ENCODE measurements at places on chromosomes 5 and 9.
A peak's percentile ranks its signal among the peaks of the same experiment; 100 is the strongest.

GRCh38 chr5:54388811-54389210 lies 66.7 kb upstream of the HSPB3 start:
- no peak for DNase-seq

DNA sequence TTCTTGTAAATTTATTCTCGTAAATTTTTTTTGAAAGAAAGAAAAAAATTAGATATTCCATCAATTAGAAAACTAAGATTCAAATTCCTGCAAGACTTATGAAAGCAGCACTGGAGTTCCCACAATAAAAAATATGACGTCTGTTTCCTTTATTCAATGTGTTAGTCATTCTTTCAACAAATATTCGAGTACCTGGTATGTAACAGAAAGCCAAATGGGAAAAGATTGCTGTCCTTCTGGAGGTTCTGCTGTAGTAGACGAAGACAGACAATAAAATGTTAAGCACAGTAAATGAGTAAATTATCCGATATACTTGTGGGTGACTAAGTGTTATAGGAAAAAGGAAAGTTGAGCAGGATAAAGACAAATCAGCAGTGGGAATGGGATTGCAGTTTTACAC lies 92.2 kb downstream of the ADAMTSL1 start:
- DNase-seq, result no peak

DNA sequence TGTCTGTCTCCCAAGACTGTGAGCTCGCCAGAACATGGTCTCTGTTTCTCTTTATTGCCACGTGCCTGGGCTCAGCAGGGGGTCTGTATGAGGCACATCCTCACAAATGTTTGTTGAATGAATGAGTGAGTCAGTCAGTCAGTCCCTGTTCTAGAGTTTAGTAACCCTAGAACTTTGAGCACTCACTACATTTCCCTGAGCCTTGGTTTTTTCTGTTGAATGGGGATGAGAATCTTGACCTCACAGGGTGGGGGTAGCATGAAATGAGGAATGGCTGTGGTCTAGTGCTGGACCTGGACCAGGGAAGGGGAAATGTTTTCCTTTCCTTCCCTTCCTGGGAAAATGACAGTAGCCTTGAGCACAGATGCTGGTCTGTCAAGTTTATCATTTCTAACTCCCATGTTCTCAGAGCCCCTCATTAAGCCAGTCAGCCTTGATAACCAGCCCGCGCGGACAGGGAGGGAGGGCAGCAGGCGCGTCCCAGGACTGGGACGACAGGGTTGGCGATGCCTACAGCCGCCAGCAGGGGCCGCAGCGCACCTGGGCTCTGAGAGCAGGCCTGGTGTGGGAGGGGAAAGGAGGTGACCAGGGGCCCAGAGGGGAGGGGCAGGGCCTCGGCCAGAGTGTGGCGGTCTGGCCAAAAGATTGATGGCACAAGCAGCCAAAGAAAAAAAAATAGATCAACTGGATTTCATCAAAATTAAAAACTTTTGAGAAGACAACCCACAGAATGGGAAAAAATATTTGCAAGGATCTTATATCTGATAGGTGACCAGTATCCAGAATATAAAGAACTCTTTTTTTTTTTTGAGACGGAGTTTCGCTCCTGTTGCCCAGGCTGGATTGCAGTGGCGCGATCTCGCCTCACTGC lies 24.1 kb upstream of the WNK2 start:
- DNase-seq, result peak; percentile 51

DNA sequence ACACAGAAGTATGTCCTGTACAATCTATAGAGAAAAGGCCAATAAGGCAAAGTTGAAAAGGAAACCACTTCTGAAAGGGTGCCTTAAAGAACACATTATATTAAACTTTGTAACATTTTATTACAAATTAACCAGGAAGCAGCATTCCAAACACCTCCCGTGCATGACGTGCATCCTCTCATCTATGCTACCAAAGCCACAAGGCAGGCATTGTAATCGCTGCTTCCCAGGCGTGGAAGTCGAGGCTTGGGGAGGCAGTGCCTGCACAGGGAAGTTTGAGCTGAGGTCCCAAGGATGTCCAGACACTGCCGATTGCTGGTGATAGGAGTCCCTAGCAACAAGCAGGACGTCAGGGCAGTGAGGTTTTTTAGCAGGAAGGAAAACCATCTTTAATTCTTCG lies 44.3 kb upstream of the BARHL1 start:
- DNase-seq, result no peak

DNA sequence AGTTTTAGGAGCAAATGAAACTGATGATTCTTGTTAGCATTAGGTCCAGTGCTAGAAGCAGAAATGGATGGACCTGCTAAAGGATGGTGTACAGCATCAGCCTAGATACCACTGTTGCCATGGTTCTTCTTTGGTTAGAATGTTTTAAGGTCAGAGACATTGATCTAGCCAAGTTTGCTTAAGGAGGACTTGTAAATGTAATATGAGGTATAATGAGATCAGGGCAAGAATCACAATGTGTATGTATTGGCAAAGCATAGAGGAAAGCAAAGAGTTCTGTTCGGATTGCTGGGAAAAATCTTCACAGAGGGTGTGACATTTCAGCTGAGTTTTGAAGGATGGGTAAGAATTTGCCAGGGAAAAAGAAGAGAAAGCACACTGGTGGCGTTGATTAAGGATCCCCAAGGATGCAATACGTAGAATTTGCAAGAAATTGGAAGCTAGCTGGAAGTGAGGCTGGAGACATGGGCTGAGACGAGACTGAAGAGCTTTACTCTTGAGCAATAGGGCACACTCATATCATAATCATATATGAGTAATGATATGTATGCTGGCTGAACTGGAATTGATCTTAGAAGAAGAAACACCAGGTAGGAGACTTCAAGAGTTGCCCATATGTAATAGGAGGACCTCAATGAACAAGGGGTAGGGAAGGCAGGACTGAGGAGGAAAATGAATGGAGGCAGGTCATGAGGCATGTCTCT lies 102.0 kb downstream of the ZNF462 start:
- DNase-seq, result no peak

GRCh38 chr5:11791792-11792191 lies 112.5 kb downstream of the CTNND2 start:
- DNase-seq, result no peak

- DNase-seq, result no peak
Observed at GRCh38 chr9:97575673-97576200, 57.4 kb downstream of the TSTD2 start.

DNA sequence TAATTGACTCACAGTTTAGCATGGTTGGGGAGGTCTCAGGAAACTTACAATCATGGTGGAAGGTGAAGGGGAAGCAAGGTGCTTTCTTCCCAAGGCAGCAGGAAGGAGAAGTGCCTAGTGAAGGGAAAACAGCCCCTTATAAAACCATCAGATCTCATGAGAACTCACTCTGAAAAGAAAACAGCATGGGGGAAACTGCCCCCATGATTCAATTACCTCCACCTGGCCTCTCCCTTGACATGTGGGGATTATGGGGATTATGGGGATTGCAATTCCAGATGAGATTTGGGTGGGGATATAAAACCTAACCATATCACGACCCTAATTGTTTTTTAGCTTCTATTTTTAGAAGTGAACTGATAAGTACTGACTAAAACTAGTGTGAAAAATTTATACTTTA lies 1377.5 kb upstream of the DMAC1 start:
- no peak for DNase-seq

GRCh38 chr5:1536322-1536845 lies 12.6 kb upstream of the LPCAT1 start:
- no peak for DNase-seq

- DNase-seq, result no peak
Observed at GRCh38 chr5:10233505-10233904, 16.2 kb downstream of the ATPSCKMT start.

DNA sequence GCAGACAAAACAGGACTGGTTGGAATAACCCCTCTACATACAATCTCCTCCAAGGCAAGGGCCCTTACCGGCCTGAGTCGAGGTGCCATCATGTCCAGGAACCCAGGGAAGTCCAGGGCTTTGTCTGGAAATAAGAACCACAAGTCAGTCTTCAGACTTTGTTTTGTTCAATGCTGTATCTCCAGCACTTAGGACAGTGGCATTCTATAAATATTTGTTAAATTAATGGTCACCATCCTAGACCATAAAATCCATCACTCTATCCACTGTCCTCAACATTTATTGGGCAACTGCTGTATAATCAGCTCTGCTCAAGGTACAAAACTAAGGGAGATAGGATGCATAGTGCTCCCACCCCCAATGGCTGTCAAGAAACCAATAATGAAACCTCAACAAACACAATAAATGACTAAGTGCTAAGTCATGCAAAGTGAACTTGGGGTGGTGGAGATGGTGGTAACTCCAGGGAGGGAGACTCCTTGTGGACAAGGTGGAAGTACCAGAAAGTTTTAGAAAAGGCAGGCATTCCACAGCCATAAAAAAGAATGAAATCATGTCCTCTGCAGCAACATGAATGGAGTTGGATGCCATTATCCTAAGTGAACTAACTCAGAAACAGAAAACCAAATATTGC lies 5.0 kb downstream of the RELL2 start:
- no peak for DNase-seq
